ENCODE measurements at places on chromosomes 12 and 14.

DNA sequence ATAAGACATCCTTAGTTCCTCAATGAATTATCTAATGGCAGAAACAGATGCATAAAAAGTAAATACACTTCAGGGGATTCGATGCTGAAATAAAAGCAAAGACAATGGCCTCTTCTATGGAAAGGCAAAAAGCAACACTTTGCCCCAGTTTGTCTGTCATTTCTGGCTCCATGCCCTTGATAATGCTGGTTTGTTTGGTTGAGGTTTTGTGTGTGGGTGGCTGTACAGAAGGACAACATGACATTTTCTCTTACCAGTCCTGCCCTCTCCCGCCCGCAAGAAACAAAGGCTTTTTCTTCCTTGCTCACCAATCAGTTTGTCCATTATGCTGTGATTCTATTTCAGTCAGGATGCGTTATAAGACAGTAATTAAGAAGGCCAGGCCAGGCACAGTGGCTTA is 18.1 kb upstream of the WDR89 start:
- no peak for DNase-seq

DNA sequence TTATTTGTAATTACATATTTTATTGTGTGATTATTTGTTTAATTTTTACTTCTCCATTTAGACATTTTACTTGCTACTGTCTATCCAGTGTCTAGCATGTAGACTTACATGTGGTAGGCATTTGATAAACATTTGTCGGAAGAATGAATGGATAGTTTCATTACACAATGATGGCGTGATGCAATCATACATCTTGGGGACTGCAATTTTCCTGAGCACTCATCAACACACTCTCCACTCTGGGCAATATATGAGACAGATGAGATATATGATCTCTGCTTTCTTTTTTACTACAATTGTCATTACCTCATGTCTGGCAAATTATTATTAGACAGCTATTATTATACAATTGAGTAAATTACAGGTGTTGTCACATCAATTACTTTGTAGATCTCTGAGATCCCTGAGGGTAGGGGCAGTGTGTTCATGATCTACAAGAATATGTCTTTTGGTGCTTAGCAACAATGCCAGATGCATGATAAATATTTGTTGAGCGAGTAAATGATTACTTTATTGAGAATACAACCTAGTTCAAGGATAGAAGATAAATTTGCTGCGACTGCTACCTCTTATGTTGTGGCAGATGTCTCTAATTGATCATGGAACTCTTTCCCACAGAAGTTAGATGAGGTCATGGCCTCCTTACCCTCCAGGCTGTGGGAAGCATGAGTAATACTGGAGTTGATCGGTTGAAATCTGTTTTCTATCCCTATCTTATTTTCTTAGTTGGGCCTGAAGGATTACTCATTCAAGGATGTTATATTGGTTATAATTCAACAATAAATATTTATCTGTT is 416.0 kb downstream of the LRIG3 start:
- DNase-seq = no peak

GRCh38 chr14:97703006-97703760 is 906.0 kb downstream of the VRK1 start:
- DNase-seq = peak; percentile 64

DNA sequence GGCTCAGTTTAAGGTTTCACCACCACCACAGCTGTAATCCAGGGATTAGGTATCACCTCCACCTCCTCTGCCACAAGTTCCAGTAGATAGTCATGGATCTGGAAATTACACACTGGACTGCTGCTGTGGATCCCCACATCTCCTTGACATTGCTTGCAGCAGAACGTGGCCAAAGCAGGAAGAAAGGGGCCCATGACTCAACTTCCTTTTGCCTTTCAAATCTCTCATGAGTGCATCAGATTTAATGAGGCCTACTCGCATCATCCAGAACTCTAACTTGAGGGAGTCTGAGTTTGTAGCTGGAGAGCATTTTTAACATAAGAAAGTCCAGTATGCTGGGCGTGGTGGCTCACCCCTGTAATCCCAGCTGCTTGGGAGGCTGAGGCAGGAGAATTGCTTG is 29.2 kb upstream of the TMED10 start:
- DNase-seq = no peak

DNA sequence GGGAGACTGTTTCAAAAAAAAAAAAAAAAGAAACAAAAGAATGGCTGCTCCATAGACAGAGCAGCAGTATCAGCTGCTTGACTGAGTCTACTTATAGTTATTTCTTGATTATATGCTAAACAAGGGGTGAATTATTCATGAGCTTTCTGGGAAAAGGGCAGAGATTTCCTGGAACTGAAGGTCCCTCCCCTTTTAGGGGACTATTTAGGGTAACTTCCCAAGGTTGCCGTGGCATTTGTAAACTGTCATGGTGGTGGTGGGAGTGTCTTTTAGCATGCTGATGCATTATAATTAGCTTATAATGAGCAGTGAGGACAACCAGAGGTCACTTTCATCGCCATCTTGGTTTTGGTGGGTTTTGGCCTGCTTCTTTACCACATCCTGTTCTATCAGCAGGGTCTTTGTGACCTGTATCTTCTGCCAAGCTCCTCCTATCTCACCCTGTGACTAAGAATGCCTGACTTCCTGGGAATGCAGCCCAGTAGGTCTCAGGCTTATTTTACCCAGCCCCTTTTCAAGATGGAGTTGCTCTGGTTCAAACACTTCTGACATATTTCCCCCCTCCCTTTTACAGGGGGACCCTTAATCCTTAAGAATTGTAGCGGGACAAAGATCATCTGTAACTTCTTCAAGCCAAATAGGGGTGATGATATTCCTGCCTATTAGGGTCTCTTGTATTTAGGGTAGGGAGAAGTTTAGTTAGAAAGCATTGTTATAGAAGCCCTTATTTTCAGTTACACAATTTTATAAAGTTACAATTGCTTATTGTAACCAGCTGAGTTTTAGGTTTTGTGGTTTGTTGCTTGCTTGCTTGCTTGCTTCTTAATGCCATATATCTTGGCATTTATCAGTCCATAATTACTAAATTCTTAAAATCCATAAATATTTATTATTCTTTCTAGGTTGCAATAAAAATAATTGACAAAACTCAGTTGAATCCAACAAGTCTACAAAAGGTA is 42.5 kb downstream of the MARK3 start:
- no peak for DNase-seq

DNA sequence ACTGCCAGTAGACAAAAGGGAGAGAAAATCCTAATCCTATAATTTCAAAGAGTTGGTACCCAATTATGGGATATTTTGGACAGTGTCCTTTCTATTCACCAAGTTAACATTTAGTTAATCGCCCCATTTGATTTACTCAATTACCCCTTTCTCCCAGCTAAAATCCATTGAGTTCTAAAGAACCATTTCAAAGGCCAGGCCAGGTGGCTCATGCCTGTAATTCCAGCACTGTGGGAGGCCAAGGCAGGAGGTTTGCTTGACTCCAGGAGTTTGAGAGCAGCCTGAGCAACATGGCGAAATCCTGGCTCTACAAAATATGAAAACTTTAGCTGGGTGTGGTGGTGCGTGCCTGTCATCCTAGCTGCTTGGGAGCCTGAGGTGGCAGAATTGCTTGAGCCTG is 5.5 kb upstream of the GPR19 start:
- DNase-seq = no peak

GRCh38 chr14:100398044-100398443 is 74.9 kb downstream of the SLC25A47 start:
- no peak for DNase-seq

- DNase-seq = peak; percentile 69
Measured at GRCh38 chr12:53743266-53744129, 8.3 kb downstream of the CISTR start.

GRCh38 chr12:113867258-113867657 is 98.9 kb downstream of the RBM19 start:
- no peak for DNase-seq

DNA sequence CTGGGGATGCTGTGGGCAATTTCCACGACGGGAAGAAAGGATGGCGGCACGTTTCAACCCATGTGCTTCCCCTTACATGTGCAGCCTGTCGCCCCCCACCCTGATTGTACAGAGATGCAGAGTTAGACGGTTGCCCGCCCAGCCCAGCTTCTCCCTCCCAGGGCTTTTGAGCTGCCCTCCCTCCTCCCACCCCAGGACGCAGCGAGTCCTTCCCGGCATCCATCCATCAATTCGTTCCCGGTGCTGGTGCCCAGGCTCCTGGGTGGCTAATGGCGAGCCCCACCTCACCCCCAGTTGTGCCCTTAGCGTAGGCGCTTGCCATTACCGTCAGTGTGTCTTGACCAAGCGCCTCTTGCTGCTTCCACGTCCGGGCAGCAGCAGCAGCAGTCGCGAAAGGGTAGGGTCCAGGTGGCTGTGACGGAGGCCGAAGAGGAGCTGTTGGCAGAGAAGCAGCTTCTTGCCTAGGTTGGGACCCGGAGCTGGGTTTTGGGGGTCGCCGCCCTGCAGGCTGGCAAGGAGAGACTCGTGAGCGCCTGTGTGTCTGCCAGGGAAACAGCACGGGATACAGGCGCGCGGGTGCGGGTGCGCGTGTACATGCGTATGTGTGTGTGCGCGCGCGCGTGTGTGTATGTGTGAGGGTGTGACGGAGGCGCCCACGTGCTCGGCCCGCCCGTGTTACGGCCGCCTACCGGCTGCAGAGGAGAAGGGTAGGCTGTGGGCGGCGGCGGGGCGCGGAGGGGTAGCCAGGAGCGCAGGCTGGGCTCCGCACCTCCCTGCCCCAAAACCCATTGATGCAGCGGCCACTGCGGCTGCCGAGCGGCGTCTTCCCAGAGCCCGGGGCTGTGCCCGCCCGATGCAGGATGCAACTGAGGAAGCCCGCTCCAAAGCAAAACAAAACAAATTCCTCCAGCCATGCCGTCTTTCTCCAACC is at the start of gene SLC6A15:
Gene SLC6A15, minus strand, starts transcription at position 602 of the 931 bp plus-strand sequence. CDS start 20,679 bp downstream, outside the sequence.
- DNase-seq = no peak

DNA sequence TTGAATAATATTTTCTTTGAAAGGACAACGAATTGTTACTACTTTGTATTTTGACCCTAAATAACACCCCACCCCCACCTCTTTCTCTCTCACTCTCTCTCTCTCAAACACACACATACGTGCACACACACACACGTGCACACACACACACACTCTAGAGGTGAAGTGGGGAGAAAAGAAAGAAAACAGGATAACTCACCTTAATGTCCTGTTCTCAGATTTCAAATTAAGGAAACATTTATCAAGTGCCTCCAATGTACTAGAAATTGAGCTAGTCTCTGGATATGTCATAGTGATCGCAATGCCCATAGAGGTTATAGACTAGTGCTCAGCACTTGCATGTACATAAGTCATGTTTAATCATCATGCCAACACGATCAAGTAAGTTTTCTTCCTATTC is 1483.6 kb upstream of the SEL1L start:
- no peak for DNase-seq

- DNase-seq = peak; percentile 64
Measured at GRCh38 chr14:95495538-95496025, 20.9 kb downstream of the SYNE3 start.

GRCh38 chr12:50477241-50477832 is 27.4 kb upstream of the DIP2B start:
- no peak for DNase-seq

DNA sequence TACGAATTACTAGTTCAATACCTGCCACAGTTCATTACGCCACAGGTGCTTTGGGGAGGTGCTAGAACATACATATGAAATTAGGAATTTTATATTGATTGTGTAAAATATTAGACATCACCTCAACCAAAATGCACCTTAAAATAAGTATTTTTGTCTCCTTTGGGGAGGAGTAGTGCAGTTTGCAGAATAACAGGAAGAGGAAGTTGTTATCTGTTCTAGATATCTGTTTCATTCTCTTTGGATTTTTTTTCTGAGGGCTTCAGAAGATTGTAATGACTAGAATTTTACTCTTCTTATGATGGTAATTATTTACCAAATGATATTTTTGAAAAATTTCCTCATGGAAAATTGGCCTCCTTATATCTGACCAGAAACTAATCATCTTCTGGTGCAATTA is 9.9 kb upstream of the GYS2 start:
- DNase-seq = no peak

DNA sequence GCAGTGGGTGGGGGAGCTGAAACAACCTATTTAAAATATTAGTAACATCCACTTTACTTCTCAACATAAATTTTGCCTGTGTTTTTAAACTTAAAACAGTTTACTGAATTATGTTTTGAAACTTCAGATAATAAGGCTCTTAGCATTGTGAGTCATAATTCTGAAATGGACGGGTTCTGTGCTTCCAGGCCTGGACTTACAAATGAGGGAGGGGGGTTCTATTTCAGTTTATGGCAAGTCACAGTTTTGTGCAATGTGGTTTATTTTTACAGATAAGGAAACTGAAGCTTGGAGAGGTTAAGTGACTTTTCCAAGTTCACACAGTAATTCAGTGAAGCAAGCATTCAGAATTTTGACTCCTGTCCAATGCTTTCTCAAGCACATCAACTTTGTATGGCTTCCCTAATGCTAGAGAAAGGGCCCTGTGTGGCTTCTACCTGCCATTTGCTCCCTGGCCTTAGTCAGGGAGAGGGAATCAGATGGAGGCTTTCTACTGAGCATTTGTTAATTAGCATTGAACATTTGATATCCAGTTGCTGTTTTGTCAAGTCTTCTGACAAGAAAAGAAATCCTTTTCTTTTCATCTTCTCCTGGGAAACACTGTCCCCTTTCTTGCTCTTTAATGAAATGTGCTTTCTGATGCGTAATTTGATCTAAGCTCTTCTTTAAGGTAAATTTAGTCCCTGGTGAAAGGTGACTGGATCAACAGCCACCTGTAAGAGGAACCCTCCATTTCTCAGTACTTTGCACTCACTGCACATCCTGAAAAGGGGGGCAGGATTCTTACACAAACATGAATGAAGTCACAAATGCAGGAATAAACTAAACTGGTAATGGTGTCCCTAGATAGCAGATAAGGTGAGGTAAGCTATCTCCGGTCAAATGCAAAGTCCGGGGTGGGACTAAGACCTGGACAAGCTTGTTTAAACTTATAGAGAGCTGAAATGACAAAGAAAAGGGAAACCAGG is 2.5 kb upstream of the SALL2 start:
- no peak for DNase-seq

DNA sequence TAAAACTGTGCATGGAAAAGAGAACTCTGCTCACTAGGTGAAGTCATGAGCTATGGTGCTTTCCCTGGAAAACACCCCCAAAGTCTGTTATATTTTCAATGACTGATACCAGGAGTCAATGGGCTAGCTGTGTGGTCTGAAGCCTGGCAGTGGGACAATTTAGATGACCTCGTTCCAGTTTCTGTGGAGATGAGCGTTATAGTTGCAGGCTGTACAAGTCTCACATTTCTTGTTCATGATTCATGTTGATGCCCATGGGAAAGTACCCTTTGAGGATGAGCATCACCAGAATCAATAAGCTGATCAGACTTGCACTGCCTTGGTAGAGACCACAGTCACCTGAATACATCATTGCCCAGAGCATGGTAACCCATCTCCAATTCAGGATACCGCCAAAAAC is 70.7 kb downstream of the NOVA1 start:
- DNase-seq = no peak

GRCh38 chr14:79781882-79782281 is 429.4 kb downstream of the DIO2 start:
- no peak for DNase-seq

Measured in CD4-positive, CD25-positive, alpha-beta regulatory T cell (primary cell).